ENCODE measurements at places on chromosomes 3 and 15.

GRCh38 chr15:28104326-28104725 is 5.2 kb upstream of the OCA2 start:
- DNase-seq, result no peak

DNA sequence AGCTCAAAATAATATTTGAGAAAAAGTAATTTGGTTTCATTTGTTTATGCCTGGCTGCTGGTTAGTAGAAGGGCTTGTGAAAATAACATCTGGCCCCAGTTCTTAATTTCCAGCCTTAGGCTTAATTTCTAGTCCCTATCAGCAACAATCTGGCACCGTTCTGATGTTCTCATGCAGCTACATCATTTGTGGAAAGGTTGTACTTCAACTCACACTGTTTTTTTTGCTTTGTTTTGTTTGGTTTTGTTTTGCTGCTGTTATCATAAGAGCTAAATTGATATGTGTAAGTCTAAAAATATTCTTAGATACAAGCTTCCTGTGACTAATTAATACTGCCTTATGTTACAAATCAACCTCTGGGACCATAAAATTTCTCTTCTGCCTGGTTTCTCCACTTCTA is 8.9 kb downstream of the CPA3 start:
- no peak for DNase-seq

GRCh38 chr3:55702822-55703221 is 215.7 kb upstream of the WNT5A start:
- no peak for DNase-seq

DNA sequence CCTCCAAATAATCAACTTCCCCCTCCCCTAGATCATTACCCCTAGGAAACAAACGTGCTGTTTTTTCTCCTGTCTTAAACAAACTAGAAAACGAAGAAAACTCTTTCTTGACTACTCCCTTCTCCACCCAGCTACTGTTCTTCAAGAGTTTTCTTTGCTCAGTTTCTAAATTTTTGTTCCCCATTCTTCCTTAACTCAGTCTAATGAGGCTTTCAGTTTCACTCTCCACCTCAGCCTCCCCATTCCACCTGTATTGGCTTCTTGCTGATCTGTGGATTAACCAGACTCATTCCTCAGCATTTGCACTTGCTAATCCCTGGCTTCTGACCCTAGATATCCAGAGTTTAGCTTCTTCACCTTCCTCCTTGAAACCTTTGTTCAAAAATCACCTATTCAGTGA is 26.8 kb downstream of the SERPINI1 start:
- no peak for DNase-seq

- no peak for DNase-seq
Observed at GRCh38 chr3:9833078-9833477, 10.7 kb downstream of the RPUSD3 start.

- DNase-seq, result no peak
Observed at GRCh38 chr3:114550165-114550564, 256.3 kb downstream of the TIGIT start.

GRCh38 chr3:69091389-69092029 is 6.8 kb downstream of the ARL6IP5 start:
- DNase-seq, result no peak

DNA sequence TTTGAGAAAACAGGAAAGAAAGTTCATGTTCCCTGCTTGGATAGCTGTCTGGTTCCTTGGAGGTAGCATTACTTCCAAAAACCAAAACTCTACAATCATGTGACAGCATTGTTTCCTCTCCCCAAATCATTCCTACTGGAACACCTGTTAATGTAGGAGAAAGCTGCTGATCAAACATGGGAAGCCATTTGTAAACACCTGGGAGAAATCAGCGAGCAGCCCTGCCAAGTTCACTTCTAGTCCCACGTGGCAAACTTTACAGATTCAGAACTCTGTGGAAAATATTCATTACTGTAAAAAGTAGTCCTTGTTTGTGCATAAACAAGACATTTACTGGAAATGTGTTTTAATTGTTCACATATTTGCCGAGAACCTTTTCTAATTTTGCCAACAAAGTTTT is 275.5 kb upstream of the AZI2 start:
- no peak for DNase-seq

DNA sequence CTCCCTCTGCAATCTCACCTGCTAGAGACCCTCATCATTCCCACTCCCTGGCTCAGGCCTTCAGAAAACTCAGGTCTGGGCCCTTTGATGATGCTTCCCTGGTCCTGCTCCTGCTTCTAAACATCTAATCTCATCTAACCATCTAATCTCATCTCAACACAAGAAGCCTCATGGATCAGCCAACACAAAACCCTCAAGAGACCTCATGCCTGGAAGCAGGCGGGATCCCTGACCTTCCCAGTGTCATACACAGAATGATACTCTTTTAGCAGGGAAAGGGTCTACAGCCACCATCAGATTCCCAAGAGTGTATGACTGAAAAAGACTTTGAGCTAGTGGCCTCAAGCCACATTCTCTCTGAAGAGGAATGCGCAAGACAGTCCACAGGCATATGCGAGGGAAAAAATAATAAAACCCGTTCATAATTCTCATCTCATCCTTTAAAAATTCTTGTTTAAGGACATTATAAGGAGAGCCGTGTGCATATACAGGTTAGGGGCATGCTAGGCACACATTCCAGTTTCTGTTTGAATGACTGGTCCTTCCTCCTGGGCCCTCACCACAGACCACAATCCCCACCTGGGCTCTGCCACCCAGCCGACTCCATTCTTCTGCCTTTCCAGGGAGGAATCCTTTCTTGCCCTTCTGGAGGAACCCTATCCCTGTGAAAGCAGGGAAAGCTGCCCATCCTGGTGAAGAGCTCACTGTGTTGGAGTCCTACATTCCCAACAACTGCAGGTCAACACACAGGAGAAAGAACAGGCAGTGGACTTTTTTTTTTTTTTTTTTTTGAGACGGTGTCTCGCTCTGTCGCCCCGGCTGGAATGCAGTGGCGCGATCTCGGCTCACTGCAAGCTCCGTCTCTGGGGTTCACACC is 2.2 kb downstream of the ZXDC start:
- DNase-seq, result no peak

DNA sequence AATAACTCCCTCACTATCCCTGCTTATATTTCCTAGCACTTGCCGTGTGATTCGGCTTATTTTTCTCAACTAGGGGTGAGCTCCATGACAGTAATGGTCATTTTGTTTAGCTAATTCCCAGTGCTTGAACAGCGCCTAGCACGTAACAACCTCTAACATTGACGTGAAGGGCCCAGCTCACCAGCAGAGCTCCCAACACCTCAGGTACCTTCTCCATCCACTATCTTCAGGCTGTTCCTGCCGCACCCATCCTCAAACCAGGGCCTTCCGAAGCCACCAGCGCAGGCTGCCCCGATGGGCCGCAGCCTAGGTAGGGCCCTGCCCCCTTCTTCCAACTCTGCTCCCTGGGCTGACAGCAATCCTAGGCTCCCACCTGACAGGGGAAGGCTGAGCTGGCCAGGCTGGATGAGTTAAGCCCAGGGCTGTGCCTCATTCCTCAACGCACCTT is 751 bp upstream of the RPS17 start:
- DNase-seq, result no peak

DNA sequence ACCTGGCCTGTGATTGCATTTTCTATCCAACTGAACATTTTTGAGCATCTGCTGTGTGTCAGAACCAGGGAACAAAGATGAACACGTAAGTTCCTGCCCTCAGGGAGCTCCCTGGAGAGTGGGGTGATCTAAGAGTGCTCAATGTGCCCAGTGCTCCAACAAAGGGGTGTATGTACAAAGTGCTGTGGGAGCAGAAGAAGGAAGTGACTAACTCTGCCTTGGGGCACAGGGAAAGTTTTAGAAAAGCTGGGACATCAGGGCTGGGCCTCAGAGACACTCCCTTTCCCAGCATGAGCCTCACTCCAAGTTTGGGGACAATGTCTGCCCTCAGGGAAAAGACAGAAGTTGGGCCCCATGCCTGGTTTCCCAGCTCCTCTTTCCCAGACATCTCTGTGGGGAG is 27.6 kb upstream of the BNC1 start:
- no peak for DNase-seq

GRCh38 chr3:118963711-118964110 is 70.9 kb downstream of the IGSF11 start:
- DNase-seq, result no peak

DNA sequence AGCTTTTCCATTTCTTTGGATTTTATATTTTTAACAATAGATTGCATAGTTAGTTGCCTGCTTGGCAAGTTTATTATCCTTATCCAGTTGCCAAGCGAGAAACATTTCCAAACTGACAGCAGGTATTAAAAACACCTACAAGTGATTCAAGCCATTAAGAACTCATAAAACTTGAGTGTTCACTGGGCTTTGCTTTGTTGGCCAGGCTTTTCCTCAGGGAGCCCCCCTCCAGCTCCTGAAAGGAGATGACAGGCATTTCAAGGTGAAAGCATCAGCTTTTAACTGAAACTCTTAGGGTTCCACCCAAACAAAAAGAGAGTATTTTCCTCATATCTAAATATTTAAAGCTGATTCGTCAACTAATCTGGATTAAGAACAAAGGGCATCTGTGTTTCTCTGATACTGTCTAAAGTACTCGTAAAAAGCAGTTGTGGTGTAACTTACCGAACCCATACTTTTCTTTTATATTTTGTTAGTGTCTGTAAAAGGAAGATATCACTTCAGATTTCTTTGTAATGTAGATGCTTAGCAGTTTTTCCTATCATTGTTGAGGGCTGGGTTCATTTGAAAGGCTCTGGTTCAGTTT is 363.4 kb downstream of the OTOL1 start:
- no peak for DNase-seq
